ENCODE measurements at places on chromosomes 3 and 15.

- DNase-seq = no peak
Observed at GRCh38 chr3:26590919-26591484, 31.6 kb upstream of the LRRC3B start.

DNA sequence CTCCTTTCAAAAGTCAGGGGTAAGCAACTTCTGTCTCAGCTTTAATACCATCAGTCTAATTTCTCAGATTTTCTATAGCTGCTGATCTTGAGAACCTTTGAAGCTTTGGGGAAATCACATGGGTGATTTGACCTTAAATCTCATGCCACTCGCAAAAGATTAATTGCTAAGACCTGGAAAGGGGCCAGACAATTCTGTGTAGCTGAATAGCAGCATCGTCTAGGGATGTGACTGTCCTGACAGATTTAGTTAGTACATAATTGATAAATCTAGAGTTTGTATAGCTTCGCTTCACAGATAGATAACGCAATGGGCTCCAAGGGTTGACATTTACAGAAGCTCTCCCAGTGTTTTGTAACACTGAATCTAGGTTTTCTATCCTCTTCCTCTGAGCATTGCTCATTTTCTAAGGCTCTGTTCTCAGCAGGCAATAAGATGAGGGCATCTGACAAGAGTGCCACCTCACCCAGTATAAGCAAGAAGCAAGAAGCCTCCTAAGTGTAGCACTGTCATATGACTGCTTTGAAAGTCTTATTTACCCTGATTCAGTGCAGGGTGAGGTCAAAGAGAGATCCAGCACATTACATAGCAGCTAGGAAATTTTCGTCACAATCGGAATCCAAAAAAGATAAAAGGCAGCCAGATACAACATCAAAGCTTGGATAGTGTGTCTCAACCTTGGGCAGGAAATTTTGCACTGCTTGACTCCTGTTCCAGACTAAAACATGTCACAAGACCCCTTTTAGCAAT lies 47.7 kb upstream of the DUT start:
- no peak for DNase-seq

DNA sequence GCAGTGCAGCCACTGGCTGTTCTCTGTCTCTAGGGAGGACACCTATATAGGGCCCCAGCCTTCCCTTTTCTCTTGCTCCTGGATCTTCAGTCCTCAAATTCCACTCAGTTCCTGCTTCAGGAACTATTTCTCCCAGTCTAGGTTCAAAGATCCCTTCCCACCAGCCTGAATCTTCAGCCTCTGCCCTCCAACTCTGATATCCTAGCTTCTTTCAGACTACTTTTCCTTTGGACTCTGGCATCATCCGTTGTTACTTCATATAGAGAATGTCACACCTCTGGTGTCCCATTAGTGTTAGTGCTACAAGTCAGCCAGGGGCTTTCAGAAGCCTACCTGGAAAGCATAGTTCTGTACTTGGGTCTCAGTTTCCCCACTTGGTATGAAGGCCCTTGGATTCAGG lies 10.0 kb upstream of the HPS3 start:
- no peak for DNase-seq

DNA sequence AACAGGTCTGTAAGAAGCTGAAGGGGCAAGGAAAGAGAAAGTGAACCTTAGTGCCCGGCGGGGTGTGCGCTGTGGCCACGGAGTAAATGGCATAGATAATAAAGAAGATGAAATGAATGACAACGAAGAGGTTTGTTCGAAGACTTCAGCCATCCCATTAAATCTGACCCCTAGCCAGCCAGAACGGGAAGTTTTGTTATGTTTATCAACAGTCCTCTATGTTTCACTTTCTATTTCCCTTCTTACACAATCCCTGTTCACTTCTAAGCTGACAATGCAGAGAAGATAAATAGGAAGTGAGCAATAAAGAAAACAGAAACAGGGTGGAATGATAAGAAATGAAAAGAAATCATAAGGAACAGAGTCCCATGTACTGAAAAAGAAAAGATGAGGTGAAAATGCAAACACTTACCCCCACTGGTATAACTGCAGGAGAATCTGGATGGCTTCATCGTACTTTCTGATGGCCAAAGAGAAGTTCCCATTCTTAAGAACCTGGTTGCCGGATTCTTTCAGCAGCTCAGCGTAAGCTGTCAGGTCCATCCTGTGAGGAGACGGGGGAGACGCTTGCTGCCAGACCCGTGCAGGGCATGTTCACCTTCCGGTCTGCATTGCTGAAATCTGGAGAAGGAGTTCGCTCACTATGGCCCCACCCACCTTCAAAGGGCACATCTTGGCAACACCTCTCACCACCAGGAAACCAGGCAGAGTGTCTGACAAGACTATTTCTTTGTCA lies 36.8 kb downstream of the TRANK1 start:
- DNase-seq = no peak

- DNase-seq = no peak
Observed at GRCh38 chr3:19811689-19812088, 122.3 kb downstream of the EFHB start.

DNA sequence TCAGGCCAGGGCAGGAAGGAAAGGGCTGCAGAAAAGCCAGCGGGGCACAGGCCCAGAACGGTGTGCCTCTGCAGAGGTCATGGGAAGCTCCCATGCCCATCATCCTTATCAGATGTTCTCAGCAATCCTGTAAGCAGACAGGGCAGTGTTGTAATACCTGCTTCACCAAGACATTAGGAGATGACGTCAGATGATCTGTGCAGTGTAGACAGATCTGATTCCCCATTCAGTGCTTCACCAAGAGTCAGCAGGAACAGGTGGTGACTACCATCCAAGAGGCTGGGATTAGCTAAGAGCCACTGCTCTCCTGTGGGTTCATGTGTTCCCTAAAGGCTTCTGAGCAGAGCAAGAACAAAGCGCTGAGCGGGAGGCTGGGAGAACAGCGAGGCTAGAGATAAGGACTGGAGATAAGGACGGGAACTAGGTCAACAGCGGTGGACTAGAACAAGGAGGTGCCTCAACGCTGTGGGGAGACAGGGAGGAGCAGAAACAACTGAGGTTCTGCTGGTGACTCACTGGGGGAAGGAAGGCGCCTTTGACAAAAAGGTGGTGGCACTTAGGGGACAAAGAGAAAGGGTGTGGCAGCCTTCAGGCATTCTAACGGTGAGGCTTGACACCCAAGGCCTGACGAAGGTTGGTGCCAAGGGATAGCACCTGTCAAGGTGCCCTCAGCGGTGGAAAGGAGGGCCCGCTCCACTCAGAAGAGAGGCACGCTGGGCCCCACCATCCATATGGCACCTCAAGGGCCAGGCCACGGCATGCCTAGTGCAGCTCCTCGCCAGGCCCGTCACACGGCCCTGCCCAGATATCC lies 28.4 kb downstream of the CCDC12 start:
- DNase-seq = no peak

DNA sequence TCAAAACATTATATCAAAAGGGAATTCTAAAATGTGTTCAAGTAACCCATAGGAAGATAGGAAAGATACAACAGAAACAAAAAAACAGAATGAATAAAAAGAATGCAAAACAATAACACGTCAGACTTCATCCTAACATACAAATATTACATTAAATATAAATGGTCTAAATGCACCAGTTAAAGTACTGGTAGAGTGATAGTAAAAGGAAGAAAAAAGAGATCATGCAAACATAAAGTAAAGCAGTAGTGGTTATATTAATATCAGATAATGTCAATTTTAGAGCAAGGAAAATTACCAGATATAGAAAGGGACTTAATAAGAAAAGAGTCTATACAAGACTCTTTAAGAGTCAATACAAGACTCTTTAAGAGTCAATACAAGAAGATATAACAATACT lies 755.7 kb downstream of the MCTP2 start:
- no peak for DNase-seq

DNA sequence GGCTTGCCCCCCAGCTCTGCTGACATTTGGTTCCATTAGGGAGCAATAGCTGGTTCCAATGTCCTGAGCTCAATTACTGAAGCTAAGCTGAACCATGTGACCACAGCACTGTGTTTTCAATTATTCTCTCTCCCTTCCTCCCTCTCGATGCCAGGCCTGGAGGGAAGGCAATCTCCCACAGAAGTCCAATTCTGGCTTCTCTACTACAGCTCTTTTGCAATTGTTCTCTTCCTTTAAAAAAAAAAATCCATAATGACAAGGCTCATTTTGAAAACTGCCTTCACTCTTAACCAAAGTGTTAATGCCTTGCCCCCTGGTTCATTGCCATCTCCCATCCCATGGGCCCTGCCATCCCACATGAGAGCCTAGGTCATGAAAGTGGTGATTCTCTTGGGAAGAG lies 24.8 kb downstream of the IL16 start:
- no peak for DNase-seq

DNA sequence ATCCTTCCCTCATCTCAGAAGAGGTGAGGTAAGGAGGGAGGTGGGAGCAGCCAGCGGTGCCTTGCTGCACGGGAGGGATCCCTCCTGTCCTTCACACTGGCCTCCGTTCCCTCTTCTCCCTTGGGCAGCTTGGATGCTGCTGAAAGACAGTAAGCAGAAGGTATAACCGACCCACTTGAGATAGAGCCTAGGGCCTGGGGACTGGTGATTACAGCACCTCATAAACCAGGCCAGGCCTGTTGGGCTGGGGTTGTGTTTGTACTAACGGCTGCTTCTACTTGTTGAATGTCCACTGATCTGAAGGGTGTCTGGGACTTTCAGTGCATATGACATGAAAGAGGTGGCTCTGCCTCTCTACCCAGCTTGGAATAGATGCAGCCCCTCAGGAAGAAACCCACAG lies 25.0 kb downstream of the SEMA6D start:
- DNase-seq = no peak

GRCh38 chr3:123642182-123642956 lies 57.5 kb upstream of the HACD2 start:
- DNase-seq = peak; percentile 38

DNA sequence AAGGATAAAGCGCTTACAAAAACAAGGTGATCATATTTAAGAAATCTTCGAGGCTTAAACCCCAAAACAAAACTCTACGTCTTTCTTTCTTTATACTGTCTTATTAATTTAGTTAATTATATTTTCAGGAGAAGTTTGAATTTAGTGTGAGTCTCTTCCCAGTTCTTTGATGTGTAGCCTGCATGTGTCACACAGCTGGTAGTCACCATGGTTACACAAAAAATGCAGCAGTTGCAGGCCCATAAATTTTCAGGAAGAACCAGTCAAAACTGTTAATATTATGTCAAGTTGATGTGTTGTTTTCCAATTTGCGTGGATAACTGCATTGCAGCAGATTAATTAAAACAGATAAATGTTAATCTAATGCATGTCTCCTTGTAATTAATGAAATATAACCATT lies 10.4 kb downstream of the CLSTN2 start:
- DNase-seq = no peak

GRCh38 chr3:30289324-30289723 lies 317.1 kb upstream of the TGFBR2 start:
- no peak for DNase-seq

GRCh38 chr3:127417709-127418559 lies 130.1 kb upstream of the PRR20G start:
- DNase-seq = no peak

GRCh38 chr15:77530576-77530975 lies 102.1 kb downstream of the LINGO1 start:
- DNase-seq = no peak

GRCh38 chr3:128590948-128591347 lies 59.7 kb downstream of the RPN1 start:
- DNase-seq = no peak

DNA sequence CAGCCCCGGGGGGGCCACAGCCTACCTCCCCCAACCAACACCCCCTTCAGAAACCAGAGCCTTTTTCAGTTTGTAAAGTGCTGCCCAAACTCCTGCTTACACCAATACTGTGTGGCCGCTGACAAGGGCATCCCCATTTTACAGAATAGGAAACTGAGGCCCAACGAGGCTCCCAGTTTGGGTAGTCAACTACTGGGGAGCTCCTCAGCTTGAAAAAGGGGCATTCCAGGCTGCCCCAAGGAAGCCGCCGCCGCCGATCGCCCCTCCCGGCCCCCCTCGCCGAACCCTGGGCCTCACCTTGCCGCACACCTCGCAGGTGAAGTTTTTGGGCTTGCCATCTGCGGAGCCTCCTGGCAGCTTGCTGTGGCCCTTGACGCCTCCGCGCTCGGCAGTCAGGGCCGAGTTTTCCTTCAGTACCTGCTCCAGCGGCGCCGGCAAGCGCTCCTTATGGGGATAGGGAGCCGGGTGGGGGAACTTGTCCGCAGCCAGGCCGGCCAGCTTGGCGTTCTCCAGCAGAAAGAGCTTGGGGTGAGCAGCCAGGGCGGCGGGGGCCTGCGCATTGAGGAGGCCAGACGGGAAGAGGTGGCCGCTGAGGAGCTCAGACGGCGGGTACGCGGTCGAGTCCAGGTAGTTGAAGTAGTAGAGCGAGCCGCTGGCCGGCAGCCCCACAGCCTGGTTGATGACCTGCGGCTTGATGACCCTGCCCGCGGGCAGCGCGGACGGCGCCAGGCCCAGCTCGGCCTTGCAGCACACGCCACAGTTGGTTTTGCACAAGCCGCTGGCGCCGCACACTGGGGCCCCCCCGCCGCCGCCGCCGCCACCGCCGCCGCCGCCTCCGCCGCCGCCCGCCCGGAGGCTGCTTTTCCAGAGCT lies 1.4 kb downstream of the FEZF2 start:
- DNase-seq = no peak

DNA sequence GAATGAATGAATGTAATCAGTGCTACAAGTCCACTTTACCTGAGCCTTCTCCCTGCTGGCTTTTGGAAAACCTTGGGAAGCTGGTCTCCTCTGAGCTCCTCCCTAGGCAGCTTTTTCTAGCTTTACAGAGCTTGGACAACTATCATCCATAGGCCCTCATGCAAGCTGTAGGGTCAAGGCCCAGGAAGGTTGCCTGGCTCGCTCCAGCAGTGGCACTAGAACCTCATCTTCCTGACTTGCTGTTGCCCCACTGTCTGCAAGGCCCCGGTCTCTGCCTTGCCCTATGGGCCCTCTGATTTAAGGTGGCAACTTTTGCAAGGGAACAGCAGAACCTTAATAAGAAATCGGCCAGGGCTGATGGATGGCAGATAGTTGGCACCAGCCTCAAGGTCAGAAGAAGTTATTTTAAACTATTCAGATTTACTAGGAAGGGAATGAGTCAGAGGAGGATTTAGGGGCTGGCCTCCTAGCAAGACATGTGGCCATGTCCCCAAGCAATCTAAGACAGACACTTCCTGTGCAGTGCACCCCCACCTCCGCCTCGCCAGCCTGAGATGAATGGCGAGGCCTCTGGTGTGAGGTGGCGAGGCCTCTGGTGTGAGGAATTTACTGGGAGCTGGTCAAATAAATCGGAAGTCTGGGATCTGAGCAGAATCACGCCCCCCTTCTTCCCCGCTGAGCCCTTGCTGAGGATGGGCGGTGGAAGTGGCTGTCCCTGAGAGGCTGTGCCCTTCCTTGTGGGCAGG lies 180.8 kb downstream of the MEGF11 start:
- no peak for DNase-seq

GRCh38 chr3:17132286-17133115 lies 247.7 kb downstream of the PLCL2 start:
- DNase-seq = no peak

Data from progenitor cell of endocrine pancreas (in vitro differentiated cells).